ENCODE measurements at places on chromosomes 7 and 10. TPM values are rescaled to one million over a fixed set of nuclear protein-coding genes. Genes with fewer than 3 reads are reported as not detected.

ZNF248 gene
- 6.4 TPM for total RNA-seq

SAP25 gene
- total RNA-seq = not detected

SP8 gene
- total RNA-seq = not detected

CLDN4 gene
- under 0.01 TPM for total RNA-seq

SRGN gene
- 1,513 TPM for total RNA-seq

PTF1A gene
- not detected for total RNA-seq

PPP1R3A gene
- not detected for total RNA-seq

NPM3 gene
- 105 TPM for total RNA-seq

CHAT gene
- total RNA-seq = not detected

TFR2 gene
- total RNA-seq = 0.43 TPM

PYROXD2 gene
- total RNA-seq = 3.5 TPM

LIPF gene
- total RNA-seq = not detected

MMD2 gene
- not detected for total RNA-seq

PON3 gene
- total RNA-seq = 0.93 TPM

NKX1-2 gene
- not detected for total RNA-seq

URGCP gene
- total RNA-seq = 16.0 TPM

AKR1B15 gene
- not detected for total RNA-seq

OR2A1 gene
- not detected for total RNA-seq

HOXA6 gene
- total RNA-seq = not detected

TUBB8 gene
- not detected for total RNA-seq

PWWP2B gene
- total RNA-seq = 7.7 TPM

ITPRID1 gene
- total RNA-seq = not detected

HOXA2 gene
- 2.2 TPM for total RNA-seq

HACD1 gene
- total RNA-seq = 27.6 TPM

COX19 gene
- total RNA-seq = 11.8 TPM

NPSR1 gene
- total RNA-seq = not detected

NODAL gene
- not detected for total RNA-seq
